ENCODE measurements at places on chromosomes 16 and 17.

DNA sequence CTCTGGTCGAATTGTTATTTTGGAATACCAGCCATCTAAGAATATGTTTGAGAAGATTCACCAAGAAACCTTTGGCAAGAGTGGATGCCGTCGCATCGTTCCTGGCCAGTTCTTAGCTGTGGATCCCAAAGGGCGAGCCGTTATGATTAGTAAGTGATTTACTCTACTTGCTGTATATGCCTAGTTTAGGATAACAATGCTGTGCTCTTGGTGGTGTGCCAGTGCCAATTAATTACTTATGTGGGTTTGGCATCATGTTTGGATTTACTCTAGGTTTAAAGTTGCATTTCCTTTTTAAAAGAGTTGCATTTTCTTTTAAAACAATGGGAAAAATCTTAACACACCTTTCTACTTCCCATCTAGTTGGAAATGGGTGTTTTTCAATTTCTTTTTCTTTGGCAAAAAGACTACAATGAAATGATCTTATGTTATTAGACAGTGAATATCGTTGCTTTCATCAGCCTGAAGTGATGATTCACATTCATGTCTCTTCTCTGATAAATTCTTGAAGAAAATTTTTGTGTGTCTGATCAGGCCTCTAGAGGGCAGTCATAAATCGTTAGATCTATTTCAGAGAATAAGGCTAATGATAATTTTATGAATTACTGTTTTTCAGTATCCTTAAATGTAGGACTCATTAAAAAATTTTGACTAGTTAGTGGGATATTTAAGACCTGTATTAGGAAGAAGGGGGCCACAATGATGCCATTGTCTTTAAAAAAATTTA, 5.6 kb downstream of the SF3B3 start:
- DNase-seq, result peak; percentile 52

GRCh38 chr16:55433030-55433429, 46.0 kb upstream of the MMP2 start:
- DNase-seq, result no peak

DNA sequence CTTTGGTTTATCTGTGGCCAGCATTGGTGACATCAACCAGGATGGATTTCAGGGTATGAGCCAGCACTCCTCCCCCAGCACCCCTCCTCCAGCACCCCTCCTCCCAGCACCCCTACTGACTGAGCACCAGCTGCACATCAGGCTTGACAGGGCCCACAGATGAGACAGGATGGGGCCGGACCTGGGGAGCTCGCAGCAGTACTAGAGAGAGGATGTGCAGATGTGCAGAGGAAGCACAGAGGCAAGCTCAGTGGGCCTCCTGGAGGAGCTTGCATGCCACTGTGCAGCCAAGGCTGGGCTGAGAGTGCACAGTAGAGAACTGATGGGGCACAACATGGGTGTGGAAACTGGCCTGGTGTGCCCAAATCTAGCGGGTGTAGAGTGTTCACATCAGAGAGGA, 16.2 kb downstream of the ITGA3 start:
- no peak for DNase-seq

GRCh38 chr17:83081684-83082201, 2.3 kb downstream of the METRNL start:
- no peak for DNase-seq

DNA sequence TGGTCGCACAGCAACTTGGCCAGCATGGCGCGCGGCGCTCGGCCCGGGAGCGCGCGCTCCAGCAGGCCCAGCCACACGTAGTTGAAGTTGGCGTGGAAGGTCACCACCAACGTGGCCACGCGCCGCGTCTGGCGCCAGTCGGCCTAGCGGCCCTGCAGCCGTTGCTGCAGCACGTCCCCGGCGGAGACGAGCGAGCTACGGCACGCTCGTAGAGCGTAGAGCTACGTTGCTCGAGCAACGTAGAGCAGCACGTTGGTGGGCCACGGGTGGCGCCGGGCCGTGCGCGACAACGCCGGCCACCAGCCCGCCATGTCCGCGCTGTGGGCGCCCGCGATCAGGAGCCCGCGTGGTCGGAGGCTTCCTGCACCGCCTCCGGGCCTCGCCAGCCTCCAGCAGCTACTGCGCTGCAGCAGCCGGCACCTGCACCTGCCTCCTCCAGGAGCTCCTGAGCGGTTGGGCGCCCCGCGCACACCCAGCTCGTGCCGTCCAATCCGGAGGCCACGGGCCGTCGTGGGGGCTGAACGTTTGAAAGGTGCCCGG, 13.4 kb upstream of the SULT1A1 start:
- peak; percentile 57 for DNase-seq

DNA sequence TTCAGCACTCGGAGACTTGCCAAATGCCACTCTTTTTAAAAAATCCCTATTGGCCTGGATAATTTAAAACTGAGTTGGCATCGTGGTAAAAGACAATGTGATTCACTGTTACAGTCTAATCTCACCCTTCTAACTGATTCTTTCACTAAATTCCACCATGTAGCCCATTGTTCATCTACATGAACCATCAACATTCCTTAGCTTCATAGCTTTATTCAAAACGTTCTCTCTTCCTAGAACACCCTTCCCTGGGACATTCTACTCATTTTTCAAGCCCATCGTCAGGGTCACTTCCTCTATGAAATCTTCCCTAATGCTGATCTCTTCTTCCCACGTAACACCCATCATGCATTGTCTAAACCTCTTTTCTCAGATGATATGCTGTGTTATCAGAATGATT, 15.7 kb upstream of the SHISA9 start:
- no peak for DNase-seq

GRCh38 chr17:51850201-51850600, 308.3 kb downstream of the CA10 start:
- DNase-seq, result no peak

DNA sequence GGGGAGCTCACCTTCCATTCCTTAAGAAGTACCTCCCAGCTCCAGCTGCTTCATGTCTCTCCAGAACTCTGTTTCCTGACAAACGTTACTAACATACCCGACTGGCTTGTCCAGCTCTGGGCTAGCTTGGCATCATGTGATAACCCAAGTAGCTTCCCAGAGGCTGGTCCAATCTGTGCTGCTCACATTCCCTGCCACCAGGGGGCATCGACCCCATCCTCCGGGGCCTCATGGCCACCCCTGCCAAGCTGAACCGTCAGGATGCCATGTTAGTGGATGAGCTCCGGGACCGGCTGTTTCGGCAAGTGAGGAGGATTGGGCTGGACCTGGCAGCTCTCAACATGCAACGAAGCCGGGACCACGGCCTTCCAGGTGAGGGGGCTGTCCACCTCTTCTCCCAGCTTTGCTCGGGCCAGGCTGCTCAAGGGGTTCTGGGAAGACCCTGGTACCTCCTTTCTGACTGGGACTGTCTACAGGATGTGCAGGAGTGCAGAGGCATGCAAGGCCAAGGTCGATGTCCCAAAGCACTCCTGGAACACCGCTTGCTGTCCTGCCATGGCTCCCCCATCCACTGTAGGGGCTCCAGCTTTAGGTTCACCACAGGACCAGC, 7.6 kb downstream of the EPX start:
- DNase-seq, result peak; percentile 45

GRCh38 chr16:70647441-70648359, 1.3 kb downstream of the IL34 start:
- no peak for DNase-seq

GRCh38 chr16:2664574-2664982, 17.7 kb upstream of the KCTD5 start:
- DNase-seq, result no peak

DNA sequence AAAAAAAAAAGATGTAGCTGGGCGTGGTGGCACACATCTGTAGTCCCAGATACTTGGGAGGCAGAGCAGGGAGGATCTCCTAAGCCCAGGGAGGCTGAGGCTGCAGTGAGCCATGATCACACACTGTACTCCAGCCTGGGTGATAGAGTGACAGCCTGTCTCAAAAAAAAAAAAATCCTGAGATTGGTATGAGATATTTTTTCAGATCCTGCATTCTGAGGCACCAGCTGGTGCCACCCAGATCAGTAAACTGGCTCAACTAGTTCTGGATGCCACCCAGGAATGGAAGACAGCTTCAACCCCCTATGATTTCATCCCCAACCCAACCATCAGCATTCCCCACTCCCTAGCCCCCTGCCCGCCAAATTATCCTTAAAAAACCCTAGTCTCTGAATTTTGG, 7.1 kb upstream of the GJC1 start:
- no peak for DNase-seq

DNA sequence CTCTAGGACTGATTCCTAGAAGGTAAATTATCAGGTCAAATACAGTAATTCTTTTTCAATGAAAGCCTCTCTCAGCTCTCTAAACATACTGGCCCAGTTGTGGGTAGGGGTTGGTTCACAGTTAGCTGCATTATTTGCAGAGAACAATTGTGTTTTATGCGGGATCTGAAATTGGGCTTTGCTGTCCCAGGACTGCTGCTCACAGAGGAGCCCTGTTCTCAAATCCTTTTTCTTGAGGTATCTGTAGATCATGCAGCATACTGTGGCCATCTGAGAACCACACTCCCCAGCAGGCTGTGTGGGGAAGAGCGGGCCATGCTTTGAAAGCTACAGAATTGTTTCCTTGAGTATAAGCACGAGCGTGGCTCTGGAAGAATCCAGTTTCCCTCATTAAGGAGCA, 17.5 kb downstream of the MTHFSD start:
- no peak for DNase-seq

GRCh38 chr17:75693500-75694481, 26.7 kb downstream of the SAP30BP start:
- DNase-seq, result no peak

- DNase-seq, result no peak
These were observed 135.5 kb downstream of the IRF8 start for GRCh38 chr16:86034421-86034919.

DNA sequence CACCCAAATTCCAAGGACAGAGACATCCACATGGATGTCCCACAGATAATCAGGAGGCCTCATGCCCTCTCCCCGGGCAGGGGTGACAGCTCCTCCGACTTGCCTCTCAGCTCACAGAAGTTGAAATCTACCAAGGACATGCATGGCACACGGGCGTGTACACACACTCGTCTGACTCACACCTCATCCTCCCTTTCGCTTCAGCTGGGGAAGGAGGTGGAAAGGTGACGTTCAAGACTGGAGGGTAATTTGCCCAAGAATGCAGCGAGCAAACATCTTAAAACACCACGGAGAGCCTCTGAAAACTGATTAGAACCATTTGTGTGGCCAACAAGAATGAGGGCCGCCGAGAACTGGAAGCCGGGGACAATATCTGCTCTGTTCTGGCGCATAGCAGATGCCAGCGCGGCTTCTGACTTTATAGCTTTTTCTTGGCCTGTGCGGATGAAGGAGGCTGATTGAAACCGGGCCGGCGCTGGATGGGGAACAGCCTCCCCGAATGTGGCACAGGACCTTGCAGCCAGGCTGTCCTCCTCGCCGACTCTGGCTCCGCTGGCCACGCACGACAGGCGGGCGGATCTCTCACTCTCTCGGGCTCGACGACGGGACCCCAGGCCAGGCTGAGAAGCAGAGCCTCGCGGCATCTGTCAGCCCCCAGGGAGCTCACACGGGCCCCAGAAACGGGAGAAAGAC, 100.9 kb downstream of the C16orf95 start:
- DNase-seq, result no peak

- DNase-seq, result no peak
These were observed 279.9 kb upstream of the DYNLRB2 start for GRCh38 chr16:80260906-80261311.

DNA sequence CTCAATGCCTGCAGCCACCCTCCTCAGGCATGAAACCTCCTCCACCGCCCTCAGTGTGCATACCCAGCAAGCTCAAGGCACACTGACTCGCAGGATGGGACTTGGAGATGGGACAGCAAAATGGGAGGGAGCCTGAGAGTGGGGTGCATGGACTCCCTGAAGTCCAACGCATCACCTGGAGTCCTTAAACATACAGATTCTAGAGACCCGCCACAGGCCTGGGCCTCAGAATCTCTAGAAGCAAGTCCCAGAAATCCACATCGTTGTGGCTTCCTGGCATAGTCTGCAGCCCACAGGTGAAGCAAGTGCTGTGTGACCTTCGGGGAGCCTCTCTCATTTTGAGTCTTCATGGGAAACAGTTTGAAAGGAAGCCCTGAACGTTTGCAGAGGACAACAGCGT, 3.6 kb upstream of the TBX21 start:
- no peak for DNase-seq

DNA sequence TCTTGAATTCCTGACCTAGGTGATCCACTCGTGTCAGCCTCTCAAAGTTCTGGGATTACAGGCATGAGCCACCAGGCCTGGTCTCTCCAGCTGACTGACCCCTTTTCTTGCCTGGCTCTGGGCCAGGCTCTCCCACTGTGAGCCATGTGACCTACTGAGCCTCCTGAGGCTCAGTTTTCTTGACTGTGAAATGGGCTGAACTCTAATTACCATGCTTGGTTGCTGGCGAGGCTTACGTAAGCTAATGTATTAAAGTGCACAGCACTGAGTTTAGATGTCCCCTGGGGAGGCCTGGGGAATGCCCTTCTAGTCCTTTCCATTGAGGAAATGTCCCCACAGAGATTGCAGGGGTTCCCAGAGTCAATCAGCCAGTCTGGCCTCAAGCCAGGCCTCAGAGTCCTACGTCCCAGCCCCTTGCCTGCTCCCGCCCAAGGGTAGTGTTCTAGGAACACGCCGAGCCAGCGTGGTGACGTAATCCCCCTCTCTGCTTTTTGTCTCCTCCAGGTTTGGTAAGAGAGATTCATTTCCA, 45.8 kb upstream of the LGALS9 start:
- no peak for DNase-seq

GRCh38 chr17:35372846-35373533, 431 bp downstream of the SLFN11 start:
- no peak for DNase-seq

GRCh38 chr16:77306075-77306474, 106.9 kb downstream of the SYCE1L start:
- DNase-seq, result no peak

- no peak for DNase-seq
These were observed 364.0 kb upstream of the EEF2KMT start for GRCh38 chr16:5461574-5461973.

- no peak for DNase-seq
These were observed 179.3 kb downstream of the SEC14L1 start for GRCh38 chr17:77320044-77320440.

DNA sequence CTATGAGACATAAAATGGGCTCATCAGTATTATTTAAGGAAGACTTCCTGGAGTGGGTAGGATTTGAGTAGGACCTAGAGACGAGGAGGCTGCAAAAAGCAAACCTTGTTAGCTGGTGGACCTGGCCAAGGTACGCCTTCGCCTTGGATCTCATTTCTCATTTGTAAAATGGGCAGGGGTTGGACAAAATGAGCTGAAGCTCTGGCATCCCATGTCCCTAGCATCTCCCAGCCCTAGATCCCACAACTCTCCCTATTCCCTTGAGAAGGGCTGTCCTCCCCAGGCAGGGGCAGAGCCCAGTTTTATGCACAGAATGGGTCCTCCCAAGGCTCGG, 306 bp upstream of the SPATA20 start:
- DNase-seq, result no peak
